Panc1 (cell line): ENCODE measurements at places on chromosomes 3 and 15. TPM values are rescaled to one million over a fixed set of nuclear protein-coding genes. Genes with fewer than 3 reads are reported as not detected.

DTWD1 gene
- total RNA-seq: 19.8 TPM

GUCA1C gene
- total RNA-seq: not detected

SLITRK3 gene
- total RNA-seq: not detected

SCN11A gene
- not detected for total RNA-seq

CCDC33 gene
- total RNA-seq: not detected

TMEM89 gene
- not detected for total RNA-seq

PAK6 gene
- 6.3 TPM for total RNA-seq

GPR160 gene
- 0.18 TPM for total RNA-seq

ZNF385D gene
- total RNA-seq: 13.0 TPM

GOLGA8T gene
- not detected for total RNA-seq

ADAMTS9 gene
- 0.05 TPM for total RNA-seq

NMB gene
- 9.5 TPM for total RNA-seq

LYZL4 gene
- not detected for total RNA-seq

EPHA3 gene
- 0.05 TPM for total RNA-seq

TMEM158 gene
- total RNA-seq: 7.3 TPM

FILIP1L gene
- total RNA-seq: 3.2 TPM

WDR49 gene
- total RNA-seq: 0.23 TPM

ASB14 gene
- not detected for total RNA-seq

RIOX2 gene
- total RNA-seq: 44.1 TPM

MED12L gene
- 2.8 TPM for total RNA-seq

NEO1 gene
- total RNA-seq: 7.5 TPM

CHST13 gene
- 0.64 TPM for total RNA-seq

SIDT1 gene
- not detected for total RNA-seq

ISY1 gene
- 45.7 TPM for total RNA-seq

PIK3CA gene
- total RNA-seq: 27.6 TPM

DISP2 gene
- 10.0 TPM for total RNA-seq

KLF13 gene
- total RNA-seq: 78.6 TPM

DUOXA2 gene
- not detected for total RNA-seq

XCR1 gene
- not detected for total RNA-seq

ANKUB1 gene
- not detected for total RNA-seq

CSTA gene
- total RNA-seq: not detected

SPATA12 gene
- total RNA-seq: 0.10 TPM

ABHD6 gene
- 18.9 TPM for total RNA-seq

WNT5A gene
- 0.54 TPM for total RNA-seq

ESYT3 gene
- total RNA-seq: 2.6 TPM

SPINK8 gene
- not detected for total RNA-seq

RPUSD2 gene
- total RNA-seq: 17.5 TPM

KNL1 gene
- 28.9 TPM for total RNA-seq

FANCD2OS gene
- not detected for total RNA-seq

GJD2 gene
- not detected for total RNA-seq
